SIG-M5 (cell line): ENCODE measurements at places on chromosomes 13 and 19.

GRCh38 chr19:40322271-40322610 lies 26.0 kb downstream of the C19orf47 start:
- DNase-seq, result no peak

DNA sequence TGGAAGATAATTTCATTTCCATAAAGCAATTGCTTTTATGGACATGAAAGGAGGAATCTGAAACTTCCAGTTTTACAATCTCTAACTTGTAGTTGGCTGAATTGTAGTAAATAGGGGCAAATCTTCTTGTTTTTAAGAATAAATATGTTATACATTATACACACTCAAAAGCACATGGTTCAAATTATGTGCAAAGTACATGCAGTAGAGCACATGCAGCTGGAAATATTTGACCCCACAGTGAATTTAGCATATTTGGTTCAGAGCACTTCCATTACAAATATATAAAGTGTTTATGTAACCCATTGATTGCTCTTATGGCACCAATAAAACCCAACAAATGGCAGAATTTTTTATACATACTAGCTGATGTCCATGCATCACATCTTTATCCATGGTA lies 180.5 kb downstream of the IRS2 start:
- DNase-seq, result no peak

- DNase-seq, result no peak
Measured at GRCh38 chr13:46071590-46072249, 19.2 kb upstream of the ZC3H13 start.

DNA sequence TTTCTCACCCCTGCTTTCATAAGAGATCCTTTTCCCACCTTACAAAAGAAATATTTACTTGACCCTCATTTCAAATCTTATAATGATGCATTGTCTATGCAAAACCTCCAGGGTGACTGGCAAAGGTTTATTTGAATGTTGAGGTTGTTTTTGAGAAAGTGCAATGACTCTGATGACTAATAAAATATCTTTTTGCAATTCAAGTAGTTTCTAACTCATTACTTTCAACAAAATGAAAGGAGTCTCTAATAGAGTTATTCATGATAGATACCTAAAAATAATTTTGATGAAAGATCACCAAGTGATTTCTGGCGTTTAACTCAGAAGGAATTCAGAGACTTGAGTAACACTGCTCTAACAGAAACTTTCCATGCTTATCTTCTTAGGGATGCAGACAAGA lies 144.2 kb downstream of the FOXO1 start:
- no peak for DNase-seq

- DNase-seq, result no peak
Measured at GRCh38 chr13:76300688-76301087, 585.5 kb downstream of the KCTD12 start.

GRCh38 chr13:27523346-27524073 lies 73.1 kb upstream of the MTIF3 start:
- DNase-seq, result peak; percentile 4

- DNase-seq, result no peak
Measured at GRCh38 chr13:35841060-35841521, 290.1 kb downstream of the DCLK1 start.

GRCh38 chr13:46468570-46469463 lies 81.8 kb upstream of the RUBCNL start:
- DNase-seq, result no peak

- no peak for DNase-seq
Measured at GRCh38 chr19:36059180-36059910, 4.6 kb downstream of the WDR62 start.

GRCh38 chr13:93862259-93862658 lies 617.2 kb downstream of the DCT start:
- no peak for DNase-seq

- DNase-seq, result no peak
Measured at GRCh38 chr19:28710278-28710677, 502.7 kb downstream of the UQCRFS1 start.
